ENCODE measurements at places on chromosomes 2 and 18. TPM values are rescaled to one million over a fixed set of nuclear protein-coding genes. Genes with fewer than 3 reads are reported as not detected.

The ODC1 gene
- 235 TPM for total RNA-seq

The FAM124B gene
- total RNA-seq: 22.1 TPM

The SLC9A4 gene
- not detected for total RNA-seq

The RIOK3 gene
- 45.0 TPM for total RNA-seq

The TNFAIP6 gene
- not detected for total RNA-seq

The FABP1 gene
- total RNA-seq: not detected

The SLC16A14 gene
- total RNA-seq: 1.5 TPM

The IGFBP5 gene
- 0.33 TPM for total RNA-seq

The TGFA gene
- 4.7 TPM for total RNA-seq

The DTNA gene
- total RNA-seq: 3.4 TPM

The KHK gene
- total RNA-seq: 2.0 TPM

The FOXI3 gene
- not detected for total RNA-seq

The CCDC93 gene
- total RNA-seq: 10.2 TPM

The CCBE1 gene
- 3.5 TPM for total RNA-seq

The MEP1B gene
- total RNA-seq: not detected

The PTPN4 gene
- total RNA-seq: 14.5 TPM

The RGPD4 gene
- not detected for total RNA-seq

The SCYGR4 gene
- total RNA-seq: not detected

The MAL gene
- not detected for total RNA-seq

The CNDP1 gene
- total RNA-seq: not detected

The PTCD3 gene
- total RNA-seq: 48.6 TPM

The IL1A gene
- 5.5 TPM for total RNA-seq

The LANCL1 gene
- 20.4 TPM for total RNA-seq

The IL36RN gene
- total RNA-seq: not detected

The ARL4C gene
- 3.3 TPM for total RNA-seq

The NPPC gene
- total RNA-seq: not detected

The CTAGE1 gene
- not detected for total RNA-seq

Measured in mammary microvascular endothelial cell (primary cell).